ENCODE measurements at places on chromosomes 5 and 9.

DNA sequence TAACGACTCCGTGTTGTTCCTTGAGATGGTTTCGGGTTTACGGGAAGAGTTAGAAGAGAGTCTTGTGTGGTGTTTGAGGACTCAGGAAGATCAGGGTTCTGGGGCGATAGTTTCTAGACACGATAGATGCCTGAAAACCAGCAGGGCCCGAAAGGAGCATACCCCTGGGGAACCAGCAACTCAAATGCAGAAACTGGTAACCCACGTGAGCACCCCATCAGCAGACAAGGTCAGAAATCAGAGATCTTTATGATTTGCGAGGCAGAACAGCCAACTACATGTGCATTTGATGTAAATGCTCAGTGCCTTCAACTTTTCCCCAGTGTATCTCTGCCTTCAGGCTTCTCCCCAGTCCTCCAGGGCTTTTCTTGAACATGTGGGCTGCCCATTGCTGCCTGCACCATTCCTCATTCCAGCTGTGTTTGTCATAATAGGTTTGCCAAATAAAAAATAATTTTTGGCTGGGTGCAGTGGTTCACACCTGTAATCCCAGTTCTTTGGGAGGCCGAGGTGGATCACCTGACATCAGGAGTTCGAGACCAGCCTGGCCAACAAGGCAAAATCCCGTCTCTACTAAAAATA lies 75.1 kb downstream of the BASP1 start:
- DNase-seq: no peak

DNA sequence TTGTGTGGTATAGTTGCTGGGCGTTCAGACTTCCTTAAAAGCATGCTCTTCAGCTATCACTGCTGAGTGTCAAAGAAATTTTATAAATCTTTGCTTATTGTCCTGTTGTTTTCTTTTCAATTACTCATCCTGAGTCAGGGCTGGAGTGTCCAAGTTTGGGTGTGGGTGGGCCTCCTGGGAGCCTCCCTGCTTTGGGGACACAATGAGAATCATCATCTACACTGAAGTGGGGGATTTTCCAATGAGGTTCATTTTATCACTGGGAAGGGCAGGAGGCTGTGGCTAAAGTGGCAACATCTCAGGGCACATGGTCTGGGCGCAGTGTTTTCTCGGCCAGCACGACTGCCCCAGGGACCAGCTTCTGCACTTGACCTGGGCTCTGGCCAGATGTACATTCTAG lies 19.5 kb downstream of the GFPT2 start:
- no peak for DNase-seq

DNA sequence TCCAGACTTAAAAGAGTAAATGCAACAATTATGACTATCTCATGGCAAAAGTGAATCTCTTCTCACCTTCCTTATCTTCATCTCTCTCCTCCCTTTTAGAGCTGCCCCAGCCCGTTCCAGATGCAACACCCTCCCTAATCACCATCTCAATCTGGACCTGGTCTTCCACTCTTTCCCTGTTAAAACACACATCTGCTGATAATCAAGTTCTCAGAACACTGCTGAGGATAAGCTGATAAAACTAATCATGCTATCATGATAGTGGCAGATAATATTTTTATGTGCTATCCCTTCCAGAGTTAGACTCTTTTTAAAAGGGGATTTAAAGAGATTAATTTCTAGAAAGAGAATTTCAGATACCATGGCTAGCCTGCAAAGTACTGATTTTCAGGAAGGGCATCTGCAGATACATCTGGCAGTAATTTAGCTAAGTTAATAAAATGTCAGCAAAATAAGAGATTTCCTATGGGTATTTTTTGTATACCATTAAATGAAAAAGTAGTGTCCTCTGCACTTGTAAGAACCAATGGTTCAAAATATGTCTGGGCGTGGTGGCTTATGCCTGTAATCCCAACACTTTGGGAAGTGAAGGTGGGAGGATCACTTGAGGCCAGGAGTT lies 17.2 kb downstream of the SGTB start:
- DNase-seq: no peak

DNA sequence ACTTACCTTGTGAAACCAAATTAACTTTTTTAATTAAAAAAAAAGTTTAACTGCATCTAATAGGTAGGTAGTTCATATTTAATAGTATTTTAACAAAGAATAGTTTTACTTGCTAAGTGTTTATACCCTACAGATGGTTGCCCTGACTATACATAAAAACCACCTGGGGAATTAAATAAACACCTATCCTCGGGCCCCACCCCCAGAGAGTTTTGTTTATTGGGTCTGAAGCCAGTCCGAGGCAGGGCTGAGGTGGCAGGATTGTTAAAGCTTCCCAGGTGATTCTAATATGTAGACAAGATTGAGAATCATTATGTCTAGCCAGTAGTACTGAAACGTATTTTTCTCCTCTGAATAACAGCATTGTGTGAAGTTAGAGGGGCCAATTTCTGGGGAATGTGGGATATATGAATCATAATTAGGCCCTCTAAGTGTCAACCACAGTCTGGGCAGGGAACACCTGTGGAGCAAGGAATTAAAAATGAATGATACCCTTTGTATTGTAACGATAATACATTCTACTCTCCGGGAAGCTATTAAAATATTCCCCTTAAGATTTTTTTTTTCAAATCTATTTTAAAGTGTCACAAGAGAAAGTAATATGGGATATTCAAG lies 5.6 kb upstream of the PAM start:
- DNase-seq: no peak

- no peak for DNase-seq
Observed at GRCh38 chr5:71600783-71601182, 13.6 kb downstream of the MCCC2 start.

GRCh38 chr9:129140397-129141065 lies 29.3 kb downstream of the PTPA start:
- DNase-seq: peak; percentile 10

DNA sequence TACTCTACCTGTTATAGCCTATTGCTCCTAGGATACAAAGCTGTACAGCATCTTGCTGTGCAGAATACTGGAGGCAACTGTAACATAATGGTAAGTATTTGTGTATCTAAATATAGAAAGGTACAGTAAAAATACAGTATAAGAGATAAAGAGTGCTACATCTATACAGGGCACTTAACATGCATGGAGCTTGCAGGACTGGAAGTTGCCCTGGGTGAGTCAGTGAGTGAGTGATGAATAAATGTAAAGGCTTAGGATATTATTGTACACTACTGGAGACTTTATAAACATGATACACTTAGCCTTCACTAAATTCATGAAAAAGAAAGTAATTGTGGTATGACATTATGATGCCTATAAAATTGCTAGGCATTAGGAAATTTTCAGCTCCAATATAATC lies 65.5 kb upstream of the OSMR start:
- no peak for DNase-seq

GRCh38 chr5:169354921-169355320 lies 54.0 kb upstream of the SLIT3 start:
- no peak for DNase-seq

DNA sequence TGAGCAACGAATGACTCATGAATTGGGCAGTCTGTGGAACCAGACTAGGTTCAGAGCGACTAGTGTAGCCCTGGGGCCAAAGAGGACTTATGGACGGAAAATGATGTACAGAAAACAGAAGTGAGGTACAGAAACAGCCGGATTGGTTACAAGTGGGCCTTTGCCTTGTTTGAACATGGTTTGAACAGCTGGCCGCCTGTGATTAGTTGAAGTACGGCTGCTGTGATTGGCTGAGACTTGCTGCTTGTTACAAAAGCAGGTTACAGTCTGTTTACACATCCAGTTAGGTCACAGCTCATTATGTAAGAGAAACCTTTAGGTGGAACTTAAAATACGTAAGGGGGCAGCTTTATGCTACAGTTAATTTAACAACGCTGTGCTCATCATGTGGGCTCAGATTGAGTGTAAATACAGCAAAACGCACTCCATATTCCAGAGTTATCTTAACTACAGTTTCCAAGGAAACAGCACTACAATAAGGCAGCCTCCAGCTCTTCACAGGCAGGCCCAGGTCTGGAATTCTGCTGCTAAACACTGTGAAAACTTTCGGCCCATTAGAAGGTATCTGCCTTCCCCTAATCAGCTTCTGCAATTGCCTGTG lies 6.5 kb downstream of the AMACR start:
- no peak for DNase-seq

DNA sequence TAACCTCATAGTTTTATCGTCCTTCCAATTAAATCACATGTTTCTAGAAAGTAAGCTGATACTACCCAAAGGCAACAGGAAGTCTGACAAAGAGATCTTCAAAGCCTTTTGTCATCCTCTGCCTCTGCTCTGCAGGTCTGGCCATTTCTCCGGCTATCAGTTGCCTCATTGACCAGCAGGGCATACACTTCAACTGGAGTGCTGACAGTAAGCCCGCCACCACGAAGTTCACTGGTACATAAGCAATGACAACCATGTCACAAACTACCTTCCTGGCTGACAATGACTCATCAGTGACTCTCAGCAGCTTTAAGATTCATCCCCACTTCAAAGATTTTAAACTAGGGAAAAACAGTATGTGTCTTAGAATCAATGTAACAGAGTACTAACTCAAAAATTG lies 20.6 kb downstream of the SPTLC1 start:
- DNase-seq: no peak

GRCh38 chr9:27538647-27539046 lies 9.0 kb upstream of the MOB3B start:
- no peak for DNase-seq
